ENCODE measurements at places on chromosomes 7 and 10.

GRCh38 chr7:108059526-108059925 lies 56.6 kb upstream of the LAMB1 start:
- no peak for DNase-seq

DNA sequence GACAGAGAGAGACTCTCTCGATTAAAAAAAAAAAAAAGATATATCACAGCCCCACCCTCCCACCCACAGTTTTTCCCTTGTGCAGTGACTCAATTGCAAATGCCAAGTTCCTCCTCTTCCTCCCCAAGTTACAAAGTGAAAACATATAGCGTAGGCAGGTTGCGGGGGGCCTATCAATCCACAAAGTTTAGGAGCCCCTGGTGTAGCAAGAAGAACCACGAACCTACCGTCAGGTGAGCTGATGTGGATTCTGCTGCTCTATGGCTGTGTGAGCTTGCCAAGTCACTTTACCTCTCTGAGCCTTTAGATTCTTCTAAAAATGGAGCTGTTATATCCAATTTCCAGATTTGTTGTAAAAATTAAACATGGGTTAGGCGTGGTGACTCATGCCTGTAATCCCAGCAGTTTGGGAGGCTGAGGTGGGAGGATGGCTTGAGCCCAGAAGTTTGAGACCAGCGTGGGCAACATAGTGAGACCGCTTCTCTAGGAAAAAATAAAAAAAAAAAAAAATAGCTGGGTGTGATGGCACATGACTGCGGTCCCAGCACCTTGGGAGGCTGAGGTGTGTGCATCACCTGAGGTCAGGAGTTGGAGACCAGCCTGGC lies 8.2 kb upstream of the RHBDD2 start:
- peak; percentile 15 for DNase-seq

DNA sequence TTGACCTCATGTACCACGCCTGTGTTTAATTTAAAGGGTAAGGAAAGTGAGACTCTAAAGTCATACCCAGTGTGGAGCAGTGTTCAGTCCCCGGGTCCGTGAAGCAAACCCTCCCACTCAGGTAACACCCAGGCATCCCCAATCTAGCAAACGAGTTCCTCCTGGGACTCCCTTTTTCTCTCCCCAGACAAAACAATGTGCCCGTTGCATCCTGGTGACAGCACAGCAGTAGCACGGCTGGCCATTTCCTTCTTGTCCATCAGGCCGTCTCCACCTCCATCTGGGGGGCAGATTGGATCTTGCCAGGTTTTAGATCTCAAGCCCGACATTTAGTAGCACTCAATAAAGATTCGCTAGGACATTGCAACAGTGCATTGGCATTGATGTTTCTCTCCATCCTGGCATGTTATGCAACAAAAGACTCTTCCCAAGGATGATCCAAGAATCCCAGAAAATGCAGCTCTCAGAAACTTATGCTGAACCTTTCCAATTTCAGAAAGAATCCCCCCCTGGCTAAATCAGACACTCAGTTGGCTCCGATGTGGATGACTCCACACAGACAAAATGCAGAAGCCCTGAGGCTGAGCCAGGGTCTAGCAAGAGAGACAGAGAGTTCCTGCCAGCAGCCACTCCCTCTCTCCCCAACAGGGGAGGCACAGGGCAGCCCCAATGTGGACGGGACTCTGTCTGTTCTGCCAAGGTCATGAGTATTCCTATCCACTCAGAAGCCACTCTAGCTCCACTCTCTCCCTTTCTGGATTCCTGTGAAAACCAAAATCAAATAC lies 274.5 kb upstream of the MGMT start:
- DNase-seq = no peak

GRCh38 chr10:73991884-73992245 lies 6.1 kb upstream of the VCL start:
- no peak for DNase-seq

DNA sequence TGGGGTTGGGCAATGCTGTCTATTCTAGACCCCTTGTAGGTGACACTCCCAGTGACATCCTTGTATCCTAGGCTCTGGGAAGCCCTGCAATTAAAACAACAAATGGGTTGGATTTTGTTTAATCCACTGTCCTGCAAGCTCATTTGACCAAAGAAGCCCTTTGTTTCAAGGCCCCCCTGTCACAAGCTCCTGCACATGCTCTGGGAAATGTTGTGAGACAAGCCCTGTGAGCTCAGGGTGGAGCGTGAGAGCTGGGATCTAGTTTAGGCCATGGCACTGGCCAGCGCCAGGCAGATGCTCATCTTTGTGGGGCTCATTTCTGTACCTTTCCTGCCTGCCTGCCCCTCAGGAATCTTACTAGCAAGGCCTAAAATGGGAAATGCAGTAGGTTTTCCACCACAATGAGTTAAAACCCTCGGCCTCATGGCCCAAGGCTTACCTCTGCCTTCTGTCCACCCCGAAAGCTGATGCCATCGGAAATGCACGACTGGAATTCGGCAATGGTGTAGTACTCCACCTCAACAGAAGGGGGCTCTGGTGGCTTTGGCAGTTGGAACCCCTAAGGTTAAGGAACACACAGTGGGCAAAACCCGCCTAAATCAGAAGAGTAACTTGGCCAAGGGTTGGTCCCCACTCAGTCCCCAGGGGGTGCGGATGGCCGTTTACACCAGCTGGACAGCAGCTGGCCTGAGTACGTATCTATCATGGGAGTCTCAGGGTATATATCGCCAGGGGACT lies 112.0 kb downstream of the NEURL1 start:
- peak; percentile 76 for DNase-seq

GRCh38 chr10:121485436-121486139 lies 112.7 kb downstream of the FGFR2 start:
- no peak for DNase-seq

DNA sequence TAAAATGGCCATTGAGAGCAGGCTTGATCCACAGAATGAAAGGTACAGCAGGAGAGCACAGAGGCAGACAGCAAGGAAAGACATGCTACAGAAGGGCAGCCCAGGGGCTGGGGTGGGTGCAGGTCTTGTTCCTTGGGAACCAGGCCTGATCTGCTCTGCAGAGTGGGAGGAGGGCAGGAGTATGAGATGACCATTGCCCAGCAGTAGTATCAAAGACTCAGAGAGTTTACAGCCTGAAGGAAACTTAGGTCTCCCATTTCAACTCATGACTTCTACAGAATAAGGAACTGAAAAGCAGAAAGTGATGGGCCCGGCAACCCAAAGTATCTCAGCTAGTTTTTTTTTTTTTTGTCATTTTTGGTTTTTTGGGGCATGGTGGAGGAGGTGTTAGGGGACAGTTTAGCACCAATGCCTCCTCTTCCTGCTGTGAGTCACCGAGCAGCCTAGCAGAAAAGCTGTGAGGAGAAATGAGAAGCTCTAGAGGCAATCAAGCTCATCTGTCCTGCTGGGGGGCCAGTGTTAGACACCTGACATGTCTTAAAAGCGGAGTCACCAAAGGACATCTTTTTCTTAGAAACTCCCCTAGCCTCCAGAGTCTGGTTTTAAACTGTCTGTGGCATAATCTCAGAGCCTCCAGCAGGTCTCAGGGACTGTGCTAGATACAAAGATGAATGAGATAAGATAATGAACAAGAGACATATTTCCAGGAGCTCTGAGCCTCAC lies 34.3 kb upstream of the HERPUD2 start:
- peak; percentile 84 for DNase-seq

- DNase-seq = no peak
Measured at GRCh38 chr10:92913973-92914372, 65.7 kb downstream of the EXOC6 start.

DNA sequence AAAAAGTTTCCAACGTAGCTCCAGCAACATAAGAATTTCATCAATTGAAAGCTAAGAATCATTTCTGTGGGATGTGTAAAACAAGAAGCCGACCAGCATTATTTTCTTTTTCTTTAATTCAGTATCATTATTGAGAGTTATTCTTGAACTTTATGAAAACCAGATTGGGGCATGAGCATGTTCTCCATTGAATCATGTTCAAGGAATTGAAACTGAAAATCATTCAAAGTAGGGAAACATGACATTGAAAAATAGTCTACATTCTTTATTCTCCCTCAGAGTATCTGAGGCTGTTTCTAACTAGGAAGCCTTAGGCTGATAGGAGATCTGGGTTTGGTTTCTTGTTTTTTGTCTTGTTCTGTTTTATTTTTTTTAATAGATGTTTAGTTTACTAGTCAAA lies 253.7 kb downstream of the DYNC1I1 start:
- DNase-seq = no peak

DNA sequence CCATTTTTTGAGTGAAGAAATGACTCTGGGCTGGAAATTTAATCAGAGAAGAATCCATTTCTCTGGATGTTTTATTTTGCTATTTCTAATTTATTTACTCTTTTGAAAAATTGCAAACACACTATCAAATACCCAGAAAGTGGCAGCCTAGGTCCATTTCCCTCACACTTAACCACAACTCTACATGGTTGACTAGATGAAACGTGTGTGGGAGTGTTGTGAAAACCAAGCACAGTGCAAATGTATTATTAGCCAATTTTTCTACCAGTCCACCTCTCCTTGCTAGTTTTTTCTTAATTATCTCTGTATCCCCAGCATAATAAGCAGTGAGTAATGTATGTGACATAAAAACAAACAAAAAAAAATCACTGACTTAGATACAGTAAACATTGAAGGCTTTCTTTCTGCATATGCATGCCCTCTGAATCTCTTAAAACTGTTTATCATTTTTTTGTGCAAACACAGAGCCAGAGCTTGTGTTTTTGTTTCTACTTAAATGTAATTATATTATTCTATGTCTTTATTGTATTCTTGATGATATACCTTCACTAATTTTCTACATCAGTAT lies 30.9 kb downstream of the SCIN start:
- DNase-seq = no peak

GRCh38 chr7:49174396-49174795 lies 250.0 kb downstream of the CDC14C start:
- no peak for DNase-seq

DNA sequence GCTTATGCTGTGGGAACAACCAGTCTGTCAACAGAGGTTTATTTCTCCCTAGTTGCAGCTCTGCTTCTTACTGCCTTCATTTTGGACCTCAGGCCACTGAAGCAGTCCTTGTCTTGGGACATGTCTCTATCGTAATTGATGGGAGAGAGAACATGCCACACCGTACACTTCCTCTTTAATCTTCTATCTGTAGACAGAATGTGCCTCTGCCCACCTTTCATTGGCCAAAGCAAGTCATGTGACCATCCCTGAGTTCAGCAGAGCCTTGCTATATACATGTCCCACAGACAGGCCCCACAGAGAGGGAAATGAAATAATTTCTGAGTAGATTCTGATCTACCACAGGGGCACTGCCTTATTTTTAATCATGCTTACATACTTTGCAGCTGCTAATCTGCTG lies 98.0 kb downstream of the KCND2 start:
- no peak for DNase-seq

- no peak for DNase-seq
Measured at GRCh38 chr7:84138411-84138810, 56.2 kb downstream of the SEMA3A start.

- DNase-seq = peak; percentile 31
Measured at GRCh38 chr7:2729031-2729892, 41.3 kb downstream of the AMZ1 start.

- DNase-seq = no peak
Measured at GRCh38 chr10:109889867-109890266, 33.4 kb downstream of the XPNPEP1 start.

GRCh38 chr7:139494835-139495579 lies 11.5 kb upstream of the KLRG2 start:
- DNase-seq = no peak

GRCh38 chr10:15780353-15781135 lies 60.8 kb upstream of the ITGA8 start:
- DNase-seq = no peak

DNA sequence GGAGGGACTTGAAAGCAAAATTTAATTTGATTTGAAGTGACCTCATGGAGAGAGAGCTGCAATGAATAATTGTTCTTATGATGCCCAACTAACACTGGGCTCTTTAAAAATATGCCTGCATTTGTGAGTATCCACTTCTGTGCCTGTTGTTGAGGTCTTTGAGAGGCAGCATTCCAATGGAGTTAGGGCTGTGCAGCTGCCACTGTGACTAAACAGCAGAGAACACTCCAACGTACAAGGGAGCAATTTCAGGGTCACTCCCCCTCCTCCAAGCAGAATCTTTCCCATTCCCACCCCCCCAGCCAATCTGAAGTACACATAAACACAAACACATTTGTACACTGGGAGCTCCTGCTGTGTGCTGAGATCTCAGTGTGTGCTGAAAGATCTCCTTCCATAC lies 28.0 kb upstream of the GSAP start:
- no peak for DNase-seq

GRCh38 chr7:97064972-97065587 lies 40.4 kb upstream of the DLX5 start:
- peak; percentile 80 for DNase-seq

- DNase-seq = no peak
Measured at GRCh38 chr7:99514050-99514449, 9.6 kb downstream of the ZKSCAN5 start.

GRCh38 chr7:108313086-108313485 lies 143.2 kb downstream of the NRCAM start:
- no peak for DNase-seq

GRCh38 chr7:25388681-25389080 lies 160.4 kb upstream of the NPVF start:
- DNase-seq = no peak
